ENCODE measurements at places on chromosomes 13 and 19.

GRCh38 chr19:53545271-53546065 is 7.5 kb downstream of the ZNF331 start:
- no peak for DNase-seq

DNA sequence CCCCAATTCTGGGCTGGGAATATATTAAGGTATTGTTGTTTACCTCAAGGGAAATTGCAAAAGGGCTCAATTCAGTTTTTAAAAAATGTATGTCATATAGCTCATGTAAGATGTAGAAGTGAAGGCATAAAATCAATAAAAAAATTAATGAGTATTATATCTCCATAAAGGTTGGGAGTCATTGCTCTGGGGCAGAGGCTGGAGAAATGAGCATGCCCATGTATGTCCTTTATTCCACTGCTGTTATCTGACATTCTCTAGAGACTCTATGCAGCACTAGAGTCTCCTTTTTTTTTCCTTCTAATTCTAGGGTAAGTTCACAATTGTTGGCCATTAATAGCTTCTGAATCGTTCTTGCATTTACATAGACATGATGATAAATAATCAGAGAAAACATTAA is 394.8 kb downstream of the KLF12 start:
- DNase-seq: no peak

- no peak for DNase-seq
These were observed 20.8 kb upstream of the SEMA6B start for GRCh38 chr19:4580021-4580901.

DNA sequence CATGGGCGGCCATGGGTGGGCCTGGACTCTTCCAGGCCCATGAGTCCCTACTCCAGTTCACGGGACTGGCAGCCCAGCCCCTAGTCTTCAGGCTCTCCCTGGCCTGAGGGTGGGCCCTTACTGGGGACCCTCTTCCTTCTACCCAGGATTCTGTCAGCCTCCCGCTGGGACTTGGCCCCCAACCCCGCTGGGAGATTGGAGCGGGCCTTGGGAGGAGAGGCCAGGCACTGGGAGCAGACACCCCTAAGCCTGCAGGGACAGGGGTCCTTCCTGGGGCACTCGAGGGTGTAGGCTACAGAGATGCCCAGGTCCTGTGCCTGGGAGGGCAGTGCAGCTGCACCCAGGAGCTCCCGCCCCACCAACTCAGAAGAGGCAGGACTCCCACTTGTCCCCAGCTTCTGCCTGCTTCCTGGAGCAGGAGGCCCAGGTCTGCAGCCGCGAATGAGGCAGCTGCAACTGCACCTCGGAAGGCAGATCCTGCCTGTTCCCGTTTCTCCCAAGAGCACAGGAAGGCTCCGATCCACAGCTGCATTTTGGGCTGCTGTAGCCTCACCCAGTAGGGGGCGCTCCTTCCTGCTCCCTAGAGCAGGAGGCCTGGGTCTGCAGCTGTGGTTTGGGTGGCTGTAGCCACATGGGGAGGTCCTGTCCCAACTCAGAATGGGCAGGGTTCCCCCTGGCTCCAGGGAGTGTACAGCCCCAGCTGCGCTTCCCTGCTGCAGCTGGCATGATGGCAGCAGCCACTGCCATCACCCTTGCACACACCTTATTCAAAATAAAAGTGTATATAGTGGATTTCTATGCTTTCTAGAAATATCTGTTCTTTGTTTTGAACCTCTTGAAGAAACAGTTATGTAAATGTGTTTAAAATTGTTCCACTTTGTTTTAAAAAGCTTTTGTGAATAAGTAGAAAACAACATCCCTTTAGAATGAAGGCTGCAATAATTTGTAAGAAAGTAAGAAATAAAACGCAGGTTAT is 46.8 kb downstream of the TEX26 start:
- no peak for DNase-seq

DNA sequence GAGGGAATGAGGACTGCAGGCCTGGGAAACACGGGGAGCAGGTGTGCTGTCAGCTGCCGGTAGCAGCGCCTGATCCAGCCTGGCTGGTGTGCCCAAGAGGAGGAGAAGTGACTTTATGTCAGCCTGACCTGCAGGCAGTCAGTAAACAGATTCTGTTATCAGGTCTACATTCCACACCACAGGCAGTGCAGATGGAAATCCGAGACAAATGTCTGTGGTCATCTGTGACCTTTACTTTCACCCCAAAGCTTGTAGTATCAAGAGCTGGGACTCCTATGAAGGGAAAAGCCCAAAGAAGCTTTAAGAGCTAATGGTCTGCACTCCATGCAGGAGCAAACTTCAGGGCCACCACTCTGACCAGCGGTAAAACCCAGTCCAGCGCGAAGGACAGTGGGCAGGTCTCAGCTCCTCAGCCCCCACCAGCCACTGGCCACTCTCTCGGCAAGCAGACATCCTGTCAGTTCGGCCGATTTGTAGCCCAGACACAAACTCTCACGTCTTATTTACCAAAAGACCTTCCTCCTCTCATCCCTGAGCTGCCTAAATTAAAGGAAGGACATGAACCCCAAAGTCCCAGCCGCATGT is 7.7 kb downstream of the EPS15L1 start:
- DNase-seq: no peak

DNA sequence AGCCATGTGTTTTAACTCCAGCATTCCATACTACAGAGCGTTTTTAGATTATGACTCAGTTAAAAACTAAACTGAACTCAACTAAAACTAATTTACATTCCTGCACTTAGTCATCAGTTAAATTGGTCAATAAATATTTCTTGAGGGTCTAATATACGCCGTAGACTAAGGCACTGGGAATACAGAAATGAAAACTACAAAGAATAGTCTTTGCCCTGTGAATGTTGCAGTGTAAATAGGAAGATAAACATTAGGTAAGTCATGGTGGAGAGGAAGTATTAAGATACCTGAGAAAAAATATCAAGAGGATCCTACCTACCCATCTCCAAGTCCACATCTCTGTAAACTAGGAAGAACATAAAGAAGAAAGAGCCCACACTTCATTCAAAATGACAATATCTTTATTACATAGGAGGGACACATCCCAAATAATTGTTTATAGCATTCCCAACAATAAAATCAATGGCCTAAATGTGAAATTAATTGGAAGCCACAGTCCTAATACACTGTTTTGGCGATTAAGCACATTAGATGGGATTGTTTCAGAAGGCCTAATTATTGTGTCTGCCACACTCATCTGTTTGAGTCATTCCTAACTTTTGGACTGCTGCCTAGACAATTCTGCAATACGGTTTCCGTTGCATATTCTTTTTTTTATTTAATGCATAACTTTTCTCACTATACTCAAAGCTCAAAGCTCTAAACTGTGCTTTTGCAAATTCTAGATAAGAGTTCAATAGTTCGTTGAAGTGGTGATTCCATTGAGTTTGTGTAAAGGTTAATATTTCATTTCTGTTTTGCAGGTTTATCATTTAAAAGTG is 52.9 kb downstream of the MBNL2 start:
- no peak for DNase-seq

GRCh38 chr19:16654140-16654539 is 5.8 kb downstream of the SMIM7 start:
- no peak for DNase-seq

DNA sequence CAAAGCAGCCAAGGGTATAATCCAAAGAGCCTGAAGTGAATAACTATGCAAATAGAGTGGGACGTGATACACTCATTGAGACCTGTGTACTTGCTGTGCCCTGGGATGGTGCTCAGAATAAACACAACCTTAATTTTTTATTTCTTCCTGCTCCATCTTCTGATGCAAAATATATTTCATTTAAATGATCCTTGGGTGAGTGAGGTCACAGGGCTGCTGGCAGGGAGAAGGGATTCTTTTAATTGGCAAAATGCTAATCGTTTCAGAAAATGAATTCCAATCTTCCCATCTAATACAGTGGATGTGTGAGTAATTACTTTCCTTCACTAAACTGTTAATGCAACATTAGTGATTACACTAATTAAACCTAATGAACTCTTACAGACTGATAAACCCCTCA is 63.5 kb downstream of the SIAH3 start:
- no peak for DNase-seq

DNA sequence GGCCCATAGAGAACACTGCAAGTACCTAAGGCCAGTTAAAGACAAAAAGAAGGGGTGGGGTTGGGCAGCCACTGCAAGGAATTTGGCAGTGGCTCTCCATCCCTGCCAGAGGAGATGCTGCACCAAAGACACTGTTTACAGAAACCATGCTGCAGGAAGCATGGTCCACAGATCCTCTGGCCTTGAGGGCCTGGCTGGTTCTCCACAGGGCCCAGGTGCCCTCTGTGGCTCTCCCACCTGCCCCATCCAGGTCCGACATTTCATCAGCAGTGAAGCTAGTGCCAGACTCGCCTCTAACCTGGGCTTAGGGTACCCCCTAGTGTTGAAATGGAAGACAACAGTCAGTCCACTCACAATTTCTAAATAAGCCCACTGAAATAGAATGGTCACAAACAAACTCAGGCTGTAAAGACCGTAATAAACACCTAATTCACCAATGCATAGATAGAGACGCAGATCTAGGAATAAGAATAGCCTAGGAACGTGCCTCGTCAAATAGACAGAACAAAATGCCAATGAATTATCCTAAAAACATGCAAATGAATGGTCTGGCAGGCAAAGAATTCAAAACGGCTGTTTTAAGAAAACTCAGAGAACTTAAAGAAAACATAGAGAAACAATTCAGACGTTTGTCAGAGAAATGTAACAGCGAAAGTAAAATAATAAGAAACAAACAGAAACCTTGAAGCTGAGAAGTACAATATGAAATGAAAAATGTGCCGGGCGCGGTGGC is 23.3 kb downstream of the LYPD4 start:
- DNase-seq: no peak

- DNase-seq: no peak
These were observed 5.5 kb downstream of the SSC5D start for GRCh38 chr19:55493645-55494171.

- DNase-seq: no peak
These were observed 21.5 kb upstream of the FOSB start for GRCh38 chr19:45446295-45446694.

DNA sequence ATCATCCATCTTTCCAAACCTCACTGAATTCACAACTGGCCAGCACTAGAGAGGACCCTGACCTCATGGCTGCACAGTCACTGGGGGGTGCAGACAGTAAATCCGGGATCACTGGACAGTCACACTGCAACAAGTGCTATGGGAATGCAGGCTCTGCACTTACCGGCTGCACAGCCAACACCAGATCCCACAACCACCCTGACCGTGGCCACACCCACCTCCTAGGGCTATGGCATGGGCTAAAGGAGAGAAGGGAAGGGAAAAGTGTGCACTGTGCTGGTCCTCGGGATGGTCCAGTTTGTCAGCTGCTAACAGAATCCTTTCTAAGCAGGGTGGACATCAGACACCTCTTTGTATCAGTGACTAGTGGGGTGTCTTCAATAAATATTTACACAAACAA is 118.2 kb downstream of the MIPEP start:
- no peak for DNase-seq

GRCh38 chr19:6693056-6693471 is 23.1 kb upstream of the TNFSF14 start:
- no peak for DNase-seq

DNA sequence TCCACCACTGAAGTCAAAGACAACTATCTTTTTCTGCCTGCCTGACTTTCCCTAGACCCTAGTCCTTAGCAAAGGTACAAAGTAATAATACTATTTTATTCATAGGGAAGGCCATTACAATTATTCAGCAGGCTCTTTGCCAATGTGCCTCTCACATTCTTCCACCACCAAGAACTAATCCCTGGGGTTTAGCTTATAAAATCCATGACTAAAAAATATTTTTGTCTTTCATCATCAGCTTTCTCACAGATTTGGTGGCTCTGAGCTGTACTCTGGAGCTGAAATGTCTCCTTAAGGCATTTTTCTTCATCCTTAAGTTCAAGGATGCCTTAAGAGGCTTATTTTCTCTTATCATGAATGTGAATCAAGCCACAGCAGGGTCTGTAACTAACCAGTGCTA is 96.1 kb downstream of the OXGR1 start:
- no peak for DNase-seq

DNA sequence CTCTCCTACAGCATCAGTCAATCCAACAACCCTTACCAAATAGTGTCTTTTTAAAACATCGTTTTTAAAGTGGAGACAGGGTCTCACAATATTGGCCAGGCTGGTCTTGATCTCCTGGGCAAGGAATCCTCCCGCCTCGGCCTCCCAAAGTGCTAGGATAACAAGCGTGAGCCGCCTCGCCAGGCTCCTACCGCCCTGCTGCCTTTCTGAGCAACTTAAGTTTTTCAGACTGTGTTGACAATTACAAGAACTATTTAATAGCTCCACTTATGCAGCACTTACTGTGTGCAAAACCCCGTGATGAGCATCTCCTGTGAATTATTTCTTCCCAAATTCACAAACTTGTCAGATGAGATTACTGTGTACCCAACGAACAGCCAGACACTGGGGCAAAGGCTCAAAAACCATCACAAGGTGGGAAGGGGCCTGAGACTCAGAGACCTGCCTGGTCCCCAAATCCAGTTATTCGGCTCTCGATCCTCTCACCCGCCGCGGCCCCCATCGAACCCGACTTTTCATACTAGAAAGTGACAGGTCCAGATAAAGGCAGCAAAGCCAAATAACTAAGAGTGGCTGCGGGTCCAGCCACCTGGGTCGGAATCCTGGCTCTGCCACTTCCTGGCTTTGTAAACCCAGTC is 581 bp downstream of the RPL18 start:
- DNase-seq: no peak

GRCh38 chr13:32811297-32811800 is 204.9 kb upstream of the KL start:
- DNase-seq: no peak

GRCh38 chr19:3868770-3869456 is at the start of gene ZFR2:
Gene ZFR2 (minus strand): TSS chr19:3869038. CDS start chr19:3869017, 21 bp downstream.
- no peak for DNase-seq

DNA sequence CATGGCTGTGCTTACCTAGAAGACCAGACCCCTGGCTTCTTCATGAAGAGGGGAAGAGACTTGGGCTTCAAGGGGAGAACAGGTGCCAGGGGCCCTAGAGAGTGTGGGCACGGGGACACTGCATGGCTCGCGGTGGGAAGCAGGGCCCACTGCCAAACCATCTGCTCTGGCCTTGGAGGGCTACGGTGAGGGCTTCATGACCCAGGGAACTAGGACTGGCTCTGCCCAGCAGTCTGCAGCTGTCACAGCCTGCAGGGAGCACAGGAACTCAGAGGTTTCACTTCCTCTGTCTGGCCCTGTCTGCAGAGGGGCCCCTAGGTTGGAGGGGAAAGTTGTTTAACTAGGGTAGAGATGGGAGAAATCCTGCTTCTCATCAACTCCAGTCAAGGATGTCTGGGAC is 4.3 kb downstream of the ERCC1 start:
- DNase-seq: no peak

DNA sequence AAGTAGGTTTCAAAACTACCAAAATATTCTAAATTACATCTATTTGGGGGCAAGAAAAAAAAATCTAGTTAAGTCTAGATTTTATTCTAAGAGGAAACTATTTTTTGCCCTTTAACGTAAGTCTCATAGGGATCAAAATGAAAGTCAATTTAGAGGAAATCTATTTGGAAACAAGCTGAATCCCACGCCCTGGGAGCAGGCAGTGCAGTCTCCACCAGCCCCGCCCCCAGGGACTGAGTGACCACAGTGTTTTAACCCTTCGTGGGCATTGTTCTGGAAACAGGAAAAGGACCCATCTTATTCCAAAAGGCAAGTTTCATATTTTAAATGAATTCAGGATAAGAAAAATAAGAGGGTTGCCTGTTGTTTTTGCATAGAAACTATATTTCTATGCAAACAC is 209.7 kb downstream of the SPRY2 start:
- DNase-seq: peak; percentile 84
